ENCODE measurements at places on chromosomes 2 and 18.

DNA sequence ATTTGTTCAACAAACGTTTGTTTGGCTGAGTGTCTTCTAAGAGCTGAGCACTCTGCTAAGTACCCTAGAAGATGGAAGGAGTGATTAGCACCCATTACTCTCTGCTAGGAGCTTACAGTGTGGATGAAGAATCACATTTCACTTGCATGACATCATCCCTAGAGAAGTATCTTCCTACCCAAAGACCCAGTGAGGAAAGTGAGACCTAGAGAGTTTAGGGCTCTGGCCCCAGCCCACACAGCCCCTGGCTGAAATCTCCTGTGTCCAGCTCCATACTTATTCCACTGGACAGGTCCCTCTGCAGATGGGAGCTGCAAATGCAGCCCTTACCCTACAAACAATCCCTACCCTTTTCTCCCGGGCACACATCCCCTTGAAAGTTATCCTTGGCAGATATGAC lies 26.8 kb upstream of the EPAS1 start:
- no peak for DNase-seq

GRCh38 chr2:180291552-180292421 lies 284.7 kb upstream of the CWC22 start:
- DNase-seq: no peak

GRCh38 chr18:79965119-79965902 lies 868 bp downstream of the HSBP1L1 start:
- no peak for DNase-seq

DNA sequence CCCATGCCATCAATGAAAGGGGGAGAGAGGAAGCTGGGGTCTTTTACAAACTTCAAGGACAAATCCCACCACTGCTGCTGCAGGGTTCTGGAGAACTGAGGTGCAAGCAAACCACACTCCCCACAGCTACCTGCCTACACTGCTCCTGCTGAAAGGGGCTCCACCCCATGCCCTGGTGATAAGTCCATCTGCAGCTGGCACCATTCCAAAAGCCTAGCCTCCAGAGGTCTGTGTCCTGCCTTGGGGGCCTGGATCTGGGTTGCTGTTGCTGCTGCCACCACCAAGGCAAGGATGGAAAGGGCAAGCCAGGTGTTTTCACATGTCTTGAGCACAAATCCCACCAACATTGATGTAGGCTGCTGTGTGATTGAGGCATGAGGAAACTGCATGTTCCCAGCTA lies 97.4 kb upstream of the UBE2E3 start:
- DNase-seq: no peak

- no peak for DNase-seq
Observed at GRCh38 chr2:86056590-86057331, 48.9 kb downstream of the POLR1A start.

- DNase-seq: peak; percentile 83
Observed at GRCh38 chr2:45567974-45568789, 42.9 kb downstream of the SRBD1 start.

DNA sequence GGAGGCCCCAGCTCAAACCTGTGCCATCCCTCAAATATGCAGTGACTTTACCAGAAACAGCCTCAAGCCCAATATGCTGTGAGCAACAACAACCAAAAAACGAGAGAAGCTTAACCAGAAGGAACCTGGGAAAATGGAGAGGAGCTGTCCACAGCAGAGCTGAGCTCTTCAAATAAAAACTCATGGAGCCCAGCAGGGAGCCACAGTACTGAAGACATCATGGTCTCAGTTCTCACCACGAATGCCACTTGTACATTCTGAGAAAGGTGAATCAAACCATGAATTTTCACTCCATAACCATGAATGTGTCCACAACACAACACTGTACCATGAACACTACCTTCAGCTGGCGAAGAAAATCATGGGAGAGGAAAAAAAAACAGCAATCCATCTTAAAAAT lies 50.5 kb downstream of the KLHL14 start:
- no peak for DNase-seq

Data from naive thymus-derived CD8-positive, alpha-beta T cell (primary cell).